ENCODE measurements at places on chromosomes 12 and 14.

DNA sequence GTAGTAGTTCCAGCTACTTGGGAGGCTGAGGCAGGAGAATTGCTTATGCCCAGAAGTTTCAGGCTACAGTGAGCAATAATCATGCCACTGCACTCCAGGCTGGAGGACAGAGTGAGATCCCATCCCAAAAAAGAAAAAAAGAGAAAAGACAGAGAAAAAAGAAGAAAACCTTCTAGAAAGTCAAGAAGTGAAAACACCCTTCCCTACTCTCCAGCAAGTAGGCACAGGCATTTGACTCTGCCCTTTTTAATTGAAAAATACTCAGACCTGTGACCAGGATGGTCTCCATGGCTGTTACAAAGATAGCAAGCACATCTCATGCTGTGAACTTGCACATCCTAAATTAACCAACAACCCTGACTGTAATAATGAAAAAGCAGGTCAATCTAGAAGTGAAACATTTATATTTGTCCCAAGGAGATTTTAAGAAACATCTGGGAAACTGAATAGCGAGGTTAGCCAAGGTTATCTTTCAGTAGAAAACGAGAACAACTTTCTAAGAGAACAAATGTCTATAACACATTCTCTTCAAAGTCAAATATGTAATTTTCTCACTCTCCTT is 2.0 kb downstream of the TMTC1 start:
- DNase-seq: no peak

GRCh38 chr12:96093543-96094196 is 58.3 kb upstream of the LTA4H start:
- no peak for DNase-seq

DNA sequence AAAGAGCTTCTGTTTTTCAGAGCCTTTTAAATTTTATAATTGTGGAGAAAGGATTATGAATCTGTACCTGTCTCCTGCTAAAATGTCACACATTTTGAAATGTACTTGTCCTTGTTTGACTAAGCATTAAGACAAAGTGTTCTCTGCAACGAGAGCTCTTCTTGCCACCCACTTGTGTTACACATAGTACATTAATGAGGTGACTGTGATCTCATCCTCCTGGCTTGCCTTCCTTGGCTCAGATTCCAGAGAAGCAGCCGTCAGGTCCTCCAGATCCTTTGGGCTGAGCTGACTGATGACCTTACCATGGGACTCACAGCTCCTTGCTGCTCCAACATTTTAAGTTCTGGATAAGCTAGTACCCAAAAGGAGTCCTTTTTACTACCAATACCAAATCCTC is 81.4 kb downstream of the BBS10 start:
- no peak for DNase-seq

- DNase-seq: no peak
These were observed 268.5 kb downstream of the PAWR start for GRCh38 chr12:79422060-79422812.

- no peak for DNase-seq
These were observed 6.4 kb upstream of the PMCH start for GRCh38 chr12:102204025-102204424.

DNA sequence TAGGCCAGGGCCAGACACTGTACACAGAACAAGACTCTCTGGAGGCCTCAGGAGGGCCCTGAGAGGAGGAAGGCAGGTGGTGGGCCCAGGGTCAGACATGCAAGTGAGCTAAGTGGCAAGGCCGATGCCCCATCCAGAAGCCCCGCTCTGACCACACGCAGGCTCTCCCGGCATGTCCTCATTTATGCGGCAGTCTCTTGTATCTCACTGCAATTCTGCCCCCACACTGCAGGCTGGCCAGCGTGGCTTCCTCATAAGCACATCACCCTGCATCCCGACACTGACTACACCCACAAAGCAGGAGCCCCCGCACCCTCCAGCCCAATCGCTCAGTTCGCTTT is 17.5 kb downstream of the SSH1 start:
- no peak for DNase-seq

DNA sequence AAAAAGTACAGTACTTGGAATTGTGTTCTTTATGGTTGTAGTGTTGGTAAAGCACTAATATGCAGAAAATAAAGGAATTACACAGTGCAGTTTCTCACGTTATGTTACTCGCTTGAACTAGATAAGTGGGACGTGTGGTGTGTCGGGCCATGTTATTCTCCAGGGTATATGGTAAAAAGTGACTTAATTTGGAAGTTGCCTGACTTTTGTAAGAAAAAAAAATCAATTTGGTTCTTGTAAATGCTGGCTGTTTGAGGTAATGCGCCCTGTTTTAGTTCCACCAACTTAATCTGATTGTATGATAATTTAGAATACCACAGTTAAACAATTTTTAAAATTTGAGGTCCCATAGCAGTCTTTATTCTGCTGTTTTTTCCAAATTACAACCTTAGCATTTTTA is 4.1 kb downstream of the ARF6 start:
- no peak for DNase-seq

- no peak for DNase-seq
These were observed 17.6 kb downstream of the CLEC14A start for GRCh38 chr14:38238332-38238731.

DNA sequence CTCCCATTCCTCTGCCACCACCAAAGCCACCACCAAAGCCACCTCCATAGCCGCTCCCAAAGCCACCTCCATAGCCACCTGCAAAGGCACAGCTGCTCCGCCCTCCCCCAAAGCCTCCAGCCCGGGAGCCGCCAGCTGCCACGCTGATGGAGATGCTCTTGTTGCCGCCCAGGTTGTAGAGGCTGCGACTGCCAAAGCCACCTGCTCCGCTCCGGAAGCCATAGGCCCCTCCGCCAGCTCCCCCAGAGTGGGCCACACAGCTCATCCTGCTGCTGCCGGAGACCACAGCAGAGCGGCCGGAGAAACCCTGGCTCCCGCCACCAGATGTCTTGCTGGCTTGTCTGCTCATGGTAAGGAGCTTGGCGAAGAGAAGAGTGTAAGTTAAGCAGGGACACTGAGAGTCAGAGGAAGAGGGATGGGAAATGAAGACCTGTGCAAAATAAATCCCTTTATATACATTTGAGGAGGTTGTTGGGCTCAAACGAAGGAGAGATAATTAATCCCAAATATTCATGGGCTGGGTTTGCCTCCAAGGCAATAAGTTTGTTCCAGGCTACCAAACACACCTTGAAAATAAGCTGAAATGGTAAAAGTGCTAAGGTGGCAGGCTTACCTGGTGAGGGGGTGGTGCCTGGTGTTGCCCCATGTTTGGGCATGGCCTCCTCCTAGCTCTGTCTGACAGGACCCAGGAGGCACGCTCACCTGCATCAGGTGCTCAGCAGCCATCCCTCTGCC is at the start of gene KRT3:
TSS of gene KRT3 (minus strand) at position 424 of the 735 bp plus-strand sequence. CDS start at position 349, 75 bp downstream.
- no peak for DNase-seq
